ENCODE measurements at places on chromosomes 5 and 9.

- no peak for DNase-seq
These were observed 3.3 kb downstream of the PRELID1 start for GRCh38 chr5:177306674-177307543.

DNA sequence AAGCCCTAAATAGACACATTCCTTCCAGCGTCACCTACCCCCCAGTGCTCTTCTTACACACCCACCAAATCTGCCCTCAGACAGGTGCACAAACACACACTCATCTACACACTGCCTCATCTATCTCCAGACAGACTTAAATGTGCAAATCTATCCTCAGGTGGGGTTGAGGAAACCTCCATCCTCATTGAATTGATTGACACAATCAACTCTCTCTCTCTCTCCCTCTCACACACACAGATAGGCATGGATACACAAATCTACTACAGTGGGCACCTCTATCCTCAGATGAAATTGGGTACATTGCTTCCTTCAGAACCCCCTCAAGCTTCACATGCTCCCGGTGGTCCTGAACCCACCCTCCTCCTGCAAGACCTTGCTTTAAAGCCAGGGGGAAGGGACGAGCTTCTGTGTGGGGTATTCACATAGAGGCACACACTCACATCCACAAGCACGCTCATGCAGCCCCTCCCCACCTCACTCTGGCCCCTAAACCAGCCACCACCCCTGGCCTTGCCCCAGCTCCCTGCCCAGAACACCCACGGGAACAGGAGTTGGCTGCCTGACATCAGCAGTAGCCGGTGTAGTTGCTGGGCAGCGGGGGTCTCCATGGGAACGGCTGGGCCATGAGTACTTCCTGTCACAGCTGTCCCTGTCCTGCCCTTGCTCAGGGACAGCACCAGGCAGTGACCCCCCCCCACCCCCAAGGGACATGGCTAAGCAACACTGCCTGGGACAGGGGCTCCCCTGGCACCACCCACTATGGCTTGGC is 22.8 kb downstream of the PCDH1 start:
- DNase-seq = no peak

DNA sequence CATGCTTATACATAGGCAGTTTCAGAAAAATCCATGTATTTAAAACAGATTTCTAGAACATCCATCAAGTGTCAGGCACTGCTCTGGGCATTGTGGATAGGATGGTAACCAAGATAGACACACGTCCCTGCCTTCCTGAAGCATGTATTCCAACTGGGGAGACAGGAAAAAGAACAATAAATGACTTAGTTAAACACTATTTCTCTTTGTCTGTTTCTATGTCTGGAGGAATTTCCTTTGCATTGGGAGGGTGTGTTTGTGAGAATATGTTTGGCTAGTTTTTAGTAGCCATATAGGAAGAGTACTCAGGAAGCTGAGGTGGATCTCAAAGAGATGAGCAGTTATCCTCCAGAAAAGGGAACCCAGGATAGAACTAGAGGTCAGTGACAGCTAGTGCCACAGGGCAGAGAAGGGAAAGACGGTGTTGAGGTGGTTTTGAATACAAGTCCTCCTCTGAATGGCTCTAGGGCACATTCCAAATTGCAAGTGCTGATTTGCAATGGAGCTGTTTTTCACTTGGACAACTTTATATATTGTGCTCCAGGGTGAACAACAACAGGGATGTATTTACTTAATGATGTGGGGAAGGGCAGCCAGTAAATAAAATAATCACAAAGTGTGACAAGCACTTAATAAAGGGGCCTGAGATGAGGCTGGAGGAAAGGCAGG is 144.7 kb upstream of the SHB start:
- no peak for DNase-seq

DNA sequence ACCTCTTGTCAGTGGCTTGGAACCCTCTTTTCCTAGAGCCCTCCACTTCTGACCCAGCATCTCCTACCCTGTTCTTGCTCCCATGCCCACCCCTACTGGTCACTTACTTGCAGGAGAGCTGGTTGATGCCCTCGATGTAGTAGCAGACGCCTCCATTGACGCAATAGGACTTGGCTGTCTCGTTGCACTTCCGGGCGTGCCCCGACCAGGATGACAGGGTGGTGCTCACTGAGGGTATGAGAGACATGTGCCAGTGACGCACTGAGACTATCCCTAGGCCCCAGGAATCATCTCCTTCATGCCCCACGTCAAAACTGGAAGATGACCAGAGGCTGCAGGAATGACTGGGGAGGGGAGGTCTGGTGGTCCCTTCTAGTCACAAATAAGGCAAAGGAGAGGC is 76.0 kb downstream of the PSD2 start:
- DNase-seq = no peak

- no peak for DNase-seq
These were observed 301.4 kb upstream of the ZNF608 start for GRCh38 chr5:125047871-125048270.

GRCh38 chr5:7849681-7850394 is 1.1 kb downstream of the CFAP90 start:
- no peak for DNase-seq

DNA sequence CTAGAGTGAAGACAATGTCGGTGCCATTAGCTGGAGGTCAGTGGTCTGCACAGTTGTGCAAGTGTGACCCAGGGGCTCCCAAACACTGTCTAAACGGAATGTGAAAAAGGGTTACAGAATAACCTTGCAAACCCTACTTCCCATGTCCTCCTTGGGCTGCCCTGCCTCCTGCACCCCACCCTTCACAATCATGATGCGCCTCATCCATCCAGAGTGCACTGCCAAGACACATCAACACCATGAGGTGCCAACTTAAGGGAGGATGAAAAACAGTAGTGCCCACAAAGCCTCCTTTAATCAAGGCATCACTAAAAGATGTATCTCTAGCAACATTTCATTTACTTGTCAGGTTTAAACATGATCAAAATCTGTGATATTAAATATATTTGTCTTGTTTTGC is 87.1 kb downstream of the SETX start:
- no peak for DNase-seq

- DNase-seq = no peak
These were observed 156.1 kb downstream of the GHR start for GRCh38 chr5:42579320-42579719.

DNA sequence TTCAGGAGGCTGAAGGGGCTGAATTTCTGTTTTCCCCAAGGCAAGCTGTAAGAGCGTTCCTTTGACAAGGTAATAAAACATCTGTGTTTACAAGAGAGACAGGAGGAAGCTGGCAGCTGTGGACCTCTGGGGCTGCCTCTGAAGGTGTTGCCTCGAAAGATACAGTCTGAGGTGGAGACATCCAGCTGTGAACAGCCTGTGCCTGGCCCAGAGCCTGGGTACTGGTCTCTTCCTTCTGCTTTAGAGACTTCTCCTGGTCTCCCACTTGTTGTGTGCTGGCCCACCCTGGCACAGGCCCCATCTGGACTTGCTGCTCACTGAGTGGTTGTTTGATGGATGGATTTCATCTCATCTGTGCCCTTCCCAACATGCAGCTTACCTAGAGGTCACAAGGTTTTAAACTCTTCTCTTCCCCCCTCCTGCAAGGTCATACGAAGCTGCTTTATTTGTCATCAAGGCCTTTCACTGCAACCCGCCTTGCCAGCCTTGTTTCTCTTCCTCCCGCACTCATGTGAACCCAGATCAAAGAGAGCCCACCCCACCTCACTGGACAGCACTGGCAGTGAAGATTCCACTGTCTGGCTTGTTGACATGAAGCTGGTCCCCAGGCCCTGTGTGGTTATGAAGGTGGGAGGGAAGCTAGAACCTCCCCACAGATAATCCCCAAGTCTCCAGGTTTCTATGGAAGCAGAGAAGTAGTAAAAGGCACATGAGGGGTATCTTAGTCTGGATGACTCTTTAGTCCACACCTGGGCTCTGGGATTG is 35.0 kb upstream of the ALDH1B1 start:
- DNase-seq = no peak

DNA sequence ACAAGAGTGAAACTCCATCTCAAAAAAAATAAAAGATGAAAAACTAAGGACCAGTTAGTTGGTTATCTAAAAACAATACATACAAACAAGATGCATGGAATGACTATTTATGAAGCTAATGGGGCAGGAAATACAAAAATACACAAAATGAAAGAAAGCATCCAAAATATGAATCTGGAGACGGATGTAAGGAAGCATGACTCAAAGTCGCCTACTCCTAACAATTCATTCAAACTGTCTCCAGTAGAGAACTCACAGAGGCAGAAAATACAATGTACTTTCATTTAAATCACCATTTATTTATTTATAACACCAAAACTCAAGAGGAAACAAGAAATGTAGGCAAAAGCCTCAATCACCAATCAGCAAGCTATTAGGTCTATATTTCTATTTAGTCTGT is 68.4 kb downstream of the SCAI start:
- DNase-seq = no peak

- DNase-seq = no peak
These were observed 154.3 kb downstream of the DENND1A start for GRCh38 chr9:123775289-123776284.

GRCh38 chr5:35799753-35800152 is 56.9 kb upstream of the IL7R start:
- no peak for DNase-seq

GRCh38 chr5:14296533-14297331 is 153.6 kb downstream of the TRIO start:
- DNase-seq = no peak
